ENCODE measurements at places on chromosomes 4 and X. TPM values are rescaled to one million over a fixed set of nuclear protein-coding genes. Genes with fewer than 3 reads are reported as not detected.

Gene SOWAHD
- not detected for total RNA-seq

Gene PARM1
- total RNA-seq: 1.8 TPM

Gene DUSP21
- total RNA-seq: not detected

Gene ALPK1
- 14.5 TPM for total RNA-seq

Gene KIAA1210
- total RNA-seq: not detected

Gene PRDM8
- total RNA-seq: 0.40 TPM

Gene F11
- not detected for total RNA-seq

Gene GLRA3
- not detected for total RNA-seq

Gene TSPAN7
- total RNA-seq: 11.3 TPM

Gene ATP2B3
- not detected for total RNA-seq

Gene LAMP2
- 131 TPM for total RNA-seq

Gene VCX3A
- not detected for total RNA-seq

Gene CHRNA9
- total RNA-seq: not detected

Gene PHOX2B
- total RNA-seq: not detected

Gene COX18
- total RNA-seq: 11.0 TPM

Gene SYP
- 0.36 TPM for total RNA-seq

Gene SSX4B
- total RNA-seq: not detected
